ENCODE measurements at places on chromosomes 11 and 22.

- no peak for DNase-seq
Measured at GRCh38 chr11:61960532-61960931, 6.9 kb downstream of the FTH1 start.

DNA sequence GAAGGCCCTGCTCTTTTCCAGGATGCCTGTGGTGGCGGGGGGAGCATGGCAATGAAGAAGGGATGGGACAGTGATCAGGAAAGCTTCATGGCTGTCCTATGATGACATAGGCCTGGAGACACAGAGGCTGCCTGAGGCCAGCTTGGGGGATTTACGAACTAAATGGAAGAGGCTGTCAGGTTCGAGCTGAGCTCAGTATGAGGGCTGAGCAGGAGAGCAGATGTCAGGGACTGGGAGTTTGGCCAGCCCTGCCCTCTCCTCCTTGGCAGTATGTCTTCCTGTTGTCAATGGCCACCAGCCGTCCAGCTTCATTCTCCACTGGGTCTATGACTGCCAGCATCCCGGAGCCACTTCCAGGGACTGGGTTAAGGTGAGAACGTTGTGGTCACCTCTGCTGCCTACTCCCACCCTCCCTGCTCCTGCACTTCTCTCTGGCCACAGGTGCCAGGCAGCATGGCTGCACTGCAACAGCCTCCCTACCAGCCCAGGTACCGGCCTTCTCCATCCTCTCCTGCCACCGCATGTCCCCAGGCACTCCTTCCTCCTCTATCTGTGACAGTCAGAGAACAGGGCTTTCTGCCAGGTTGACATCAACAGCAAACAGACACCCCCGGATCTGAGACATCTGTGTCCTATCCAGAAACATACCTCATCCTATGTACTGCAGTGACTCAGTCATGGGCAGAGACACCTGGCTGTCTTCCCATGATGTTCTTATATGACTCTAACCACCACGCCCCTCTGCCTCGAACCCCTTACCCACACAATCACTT, 75.1 kb downstream of the KIRREL3 start:
- no peak for DNase-seq

DNA sequence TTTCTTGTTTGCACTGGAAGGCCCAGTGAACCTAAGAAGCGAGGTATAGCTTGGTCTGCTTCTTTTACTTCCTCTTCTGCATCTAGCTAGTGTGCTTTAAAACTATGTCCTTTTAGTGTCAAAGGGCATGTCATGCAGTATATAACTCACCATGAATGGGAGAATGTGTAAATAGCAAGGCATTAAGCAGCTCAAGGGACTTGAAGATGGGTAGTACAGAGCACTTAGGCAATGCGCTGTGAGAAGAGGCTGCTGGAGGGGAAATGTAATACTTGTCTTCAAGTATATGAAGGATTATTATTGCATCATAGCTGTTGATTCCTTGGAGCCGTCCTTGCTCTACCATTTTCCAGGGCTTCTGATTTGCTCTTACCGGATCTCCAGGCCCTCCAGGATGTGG, 7.6 kb downstream of the MAML2 start:
- DNase-seq, result no peak

GRCh38 chr11:60706931-60707330, 7.5 kb downstream of the MS4A8 start:
- DNase-seq, result no peak

DNA sequence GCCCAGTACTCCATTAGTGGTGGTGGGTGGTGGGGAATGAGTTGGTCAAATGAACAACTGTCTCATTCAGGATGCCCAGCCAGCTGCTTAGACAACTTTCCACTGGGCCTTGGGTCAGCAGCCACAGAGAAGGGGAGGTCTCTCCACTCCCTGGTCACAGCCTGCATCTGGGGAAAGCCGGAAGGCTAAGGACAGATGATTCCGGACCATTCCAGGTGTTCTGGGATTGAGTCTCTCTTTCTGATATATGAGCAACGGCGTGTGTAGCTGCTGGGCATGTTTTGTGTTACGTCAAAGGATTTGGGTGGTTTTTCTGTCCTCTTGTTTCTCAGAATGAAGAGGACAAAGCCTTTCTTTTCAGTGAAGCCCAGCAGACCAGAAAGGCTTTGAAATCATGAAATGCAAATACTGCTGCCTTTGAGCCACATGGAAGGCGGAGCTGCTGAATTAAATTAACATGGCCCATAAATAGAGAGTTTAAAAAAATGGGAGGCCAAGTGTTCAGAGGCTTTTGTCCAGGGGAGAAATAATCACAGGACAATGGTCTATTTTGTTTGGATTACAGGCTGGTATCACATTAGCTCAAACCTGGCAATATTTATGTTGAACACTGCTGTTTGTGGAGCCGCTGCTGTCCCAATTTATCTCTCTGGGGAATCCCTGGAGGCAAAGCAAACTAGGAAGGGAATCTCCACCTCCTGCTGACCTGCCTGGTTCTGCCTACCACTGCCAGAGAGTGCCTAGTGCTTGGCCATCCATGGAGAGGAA, 234.4 kb upstream of the E2F8 start:
- DNase-seq, result no peak

DNA sequence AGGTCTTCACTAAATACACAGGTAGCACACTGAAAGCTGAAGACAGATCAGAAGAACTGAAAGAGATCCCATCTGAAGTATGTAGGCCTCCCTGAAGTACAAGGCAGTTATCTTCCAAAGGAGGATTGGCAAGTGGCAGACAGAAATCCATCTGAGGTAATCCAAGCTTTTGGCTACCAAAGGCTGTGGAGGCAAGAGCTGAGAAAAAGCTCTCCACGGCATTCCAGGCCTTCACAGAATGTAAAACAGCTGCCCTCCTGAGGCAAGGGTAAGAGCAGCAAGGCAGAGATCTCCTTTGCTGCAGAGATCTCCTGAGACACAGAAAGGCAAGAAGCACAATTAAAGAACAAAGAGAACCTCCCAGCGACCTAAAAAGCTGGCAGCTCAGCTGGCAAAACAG, 19.1 kb downstream of the PIK3C2A start:
- DNase-seq, result no peak

- DNase-seq, result no peak
Measured at GRCh38 chr11:45037434-45038005, 86.8 kb upstream of the TP53I11 start.

DNA sequence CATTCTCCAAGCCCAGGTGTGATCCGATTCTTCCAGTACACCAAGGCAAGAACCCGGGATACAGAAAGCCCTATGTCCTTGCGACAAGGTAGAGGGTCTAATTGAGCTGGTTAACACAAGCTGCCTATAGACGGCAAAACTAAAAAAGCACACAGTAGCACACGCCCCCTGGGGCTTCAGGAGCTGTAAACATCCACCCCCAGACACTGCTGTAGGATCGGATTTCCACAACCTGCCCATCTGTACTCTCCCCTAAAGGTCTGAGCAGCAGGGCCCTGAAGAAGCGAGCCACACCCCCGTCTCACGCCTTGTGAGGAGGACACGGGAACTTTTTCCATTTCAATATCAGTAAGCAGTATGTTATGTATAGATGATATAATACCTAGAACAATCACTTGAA, 624.7 kb downstream of the BUD13 start:
- DNase-seq, result no peak

DNA sequence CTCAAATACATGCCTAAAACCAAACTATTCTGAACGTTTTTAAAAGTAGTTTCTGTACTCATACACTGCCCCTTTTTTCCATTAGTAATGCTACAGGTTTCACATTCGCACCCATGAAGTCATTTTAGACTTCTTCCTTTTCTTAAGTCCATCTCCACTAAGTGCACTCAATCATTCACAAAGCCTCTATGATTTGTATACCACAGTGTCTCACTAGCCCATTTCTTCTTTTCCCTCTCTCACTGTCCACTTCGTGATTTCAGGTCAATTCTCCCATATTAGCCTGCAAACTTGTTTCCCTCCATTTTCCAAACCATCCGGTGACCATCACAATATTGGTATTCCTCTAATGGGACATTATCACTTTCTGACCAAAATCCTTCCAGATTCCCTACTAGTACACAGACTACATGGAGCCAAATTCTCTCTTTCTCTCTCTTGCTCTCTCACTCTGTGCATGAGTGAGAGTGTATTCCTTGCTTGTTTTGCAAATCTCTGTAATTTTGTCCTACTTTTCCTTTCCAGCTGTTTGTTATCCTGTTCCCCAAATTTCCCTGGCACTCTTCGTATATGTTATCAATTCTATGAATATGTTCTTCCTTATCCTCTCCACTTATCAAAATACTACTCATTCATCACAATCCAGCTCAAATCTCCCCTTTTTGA, 3.4 kb upstream of the ZC3H12C start:
- no peak for DNase-seq

DNA sequence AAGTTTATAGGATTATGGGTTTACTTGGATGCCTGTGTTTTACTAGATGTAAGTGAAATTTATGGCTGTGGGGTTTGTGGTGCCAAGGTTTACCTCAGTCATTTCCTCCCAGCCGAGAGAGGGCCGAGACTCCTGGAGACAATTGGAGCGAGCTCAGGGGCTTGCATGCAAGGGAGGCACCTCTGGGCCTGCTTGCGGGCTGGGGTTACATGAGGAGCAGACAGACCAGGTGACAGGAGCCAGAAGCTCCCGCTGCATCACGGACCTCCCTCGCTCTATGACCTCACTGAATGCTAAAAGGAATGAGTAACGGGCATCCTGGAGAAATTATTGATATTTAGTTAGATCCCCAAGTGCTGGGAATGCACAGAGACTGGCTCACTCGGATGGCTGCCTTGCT, 275.2 kb upstream of the KIRREL3 start:
- DNase-seq, result no peak

- DNase-seq, result no peak
Measured at GRCh38 chr11:73398721-73399120, 22.5 kb downstream of the RELT start.

DNA sequence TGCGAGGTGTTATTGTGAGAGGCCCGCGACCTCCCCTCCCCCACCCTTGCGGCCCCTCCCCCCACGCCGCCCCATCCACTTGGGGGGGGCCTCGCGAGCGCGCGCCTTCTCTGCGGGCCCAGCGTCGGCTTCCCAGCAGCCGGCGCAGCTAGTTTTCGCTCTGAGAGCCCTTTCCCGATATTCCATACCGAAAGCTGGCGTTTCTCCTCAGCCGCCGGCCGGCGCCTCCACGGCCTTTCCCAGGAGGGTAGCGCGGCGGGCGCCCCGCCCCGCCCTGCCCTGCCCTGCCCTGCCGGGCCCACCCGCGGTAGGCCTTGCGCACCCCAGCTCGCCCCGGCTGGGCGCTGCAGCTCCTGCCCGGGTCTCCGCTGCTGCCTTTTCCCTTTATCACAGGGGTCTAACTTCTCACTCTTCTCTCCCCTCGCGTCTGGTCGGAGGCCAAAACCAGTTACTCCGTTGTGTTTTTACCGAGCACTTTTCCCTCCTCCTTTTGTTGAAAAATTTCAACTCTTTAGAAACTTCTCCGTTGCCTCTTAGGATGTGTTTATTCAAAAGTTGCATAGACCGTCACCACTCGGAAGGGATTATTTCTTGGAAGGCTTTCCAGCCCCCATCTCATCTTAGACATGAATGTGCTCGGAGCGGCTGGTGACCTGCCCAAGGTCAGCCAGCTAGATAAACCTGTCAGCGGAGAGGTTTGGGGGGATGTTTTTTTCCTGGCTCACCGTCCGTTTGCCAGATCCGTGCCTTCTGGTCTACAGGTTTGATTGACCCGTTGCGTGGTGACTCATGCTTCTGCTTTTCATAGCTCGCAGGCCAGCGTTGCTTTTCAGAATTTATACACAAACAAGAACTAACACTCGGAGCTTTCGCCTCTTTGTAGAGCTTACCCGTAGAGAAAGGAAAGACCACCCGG, 648 bp downstream of the PAFAH1B2 start:
- DNase-seq, result no peak

- DNase-seq, result no peak
Measured at GRCh38 chr11:5364214-5364613, 12.9 kb downstream of the OR51B6 start.

DNA sequence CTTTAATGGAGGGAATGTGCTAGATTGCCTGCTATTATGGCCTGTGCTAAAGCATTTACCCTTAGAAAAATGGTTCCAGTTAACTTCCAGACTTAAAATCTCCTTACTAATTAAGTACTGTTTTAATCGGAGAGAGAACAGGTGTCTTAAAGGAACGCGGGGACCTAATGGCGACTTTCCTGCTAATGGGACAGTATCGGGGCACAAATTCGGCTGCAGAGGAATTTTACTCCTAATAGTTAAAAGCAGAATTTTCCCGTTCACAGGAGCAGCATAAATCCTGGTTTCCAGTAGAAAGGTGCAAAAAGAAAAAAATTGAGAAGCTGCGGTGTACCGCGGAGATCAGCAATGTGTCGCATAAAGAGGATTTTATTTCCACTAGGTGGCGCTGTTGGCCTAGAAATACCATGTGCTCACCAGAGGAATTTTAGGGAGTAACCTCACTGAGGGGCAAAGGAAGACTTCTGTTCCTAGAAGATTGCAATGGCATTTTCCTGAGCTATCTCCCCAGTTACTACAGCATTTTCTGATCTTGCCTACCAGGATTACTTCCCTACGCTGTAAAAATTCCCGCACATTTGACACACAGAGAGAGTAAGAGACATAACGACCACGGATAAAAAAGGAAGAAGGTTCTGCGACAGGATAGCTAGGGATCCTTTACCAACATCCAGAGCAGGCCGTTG, 44.5 kb downstream of the ZNF280B start:
- DNase-seq, result peak; percentile 35

GRCh38 chr11:126965331-126965730, 35.2 kb downstream of the KIRREL3 start:
- DNase-seq, result no peak

DNA sequence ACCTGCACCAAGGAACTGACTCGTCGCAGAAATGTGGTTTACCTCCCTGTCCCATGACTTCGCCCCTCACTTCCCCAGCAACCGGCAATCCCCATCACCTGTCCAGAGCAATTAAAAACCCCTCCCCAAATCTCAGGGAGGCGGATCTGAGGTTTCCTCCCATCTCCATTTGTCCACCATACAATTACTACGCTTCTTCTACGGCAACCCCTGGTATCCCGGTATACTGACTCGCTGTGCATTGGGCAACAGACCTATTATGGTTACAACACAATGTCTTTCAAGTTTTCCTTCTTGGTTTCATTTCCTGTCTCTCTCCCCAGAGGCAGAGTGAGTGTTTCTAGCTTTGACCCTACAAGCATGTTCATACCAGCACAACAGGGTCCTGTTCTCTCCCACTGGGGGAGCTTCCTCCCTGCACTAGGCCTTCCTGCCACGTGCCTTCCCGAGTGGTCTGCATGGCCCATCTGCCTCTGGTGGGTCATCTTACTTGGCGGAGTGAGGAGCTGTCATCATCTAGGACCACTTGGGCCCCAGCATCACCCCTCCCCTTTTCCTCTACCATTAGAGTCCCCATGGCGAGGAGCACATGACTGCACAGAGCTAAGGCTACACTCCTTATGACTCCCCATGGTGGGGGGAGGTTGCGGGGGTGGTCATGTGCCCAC, 30.3 kb upstream of the NAP1L4 start:
- no peak for DNase-seq
